ENCODE measurements at places on chromosomes 11 and 22.

- peak; percentile 39 for DNase-seq
Observed at GRCh38 chr22:50712341-50713007, 25.5 kb upstream of the ACR start.

GRCh38 chr22:40216041-40216756 lies 38.5 kb downstream of the TNRC6B start:
- no peak for DNase-seq

DNA sequence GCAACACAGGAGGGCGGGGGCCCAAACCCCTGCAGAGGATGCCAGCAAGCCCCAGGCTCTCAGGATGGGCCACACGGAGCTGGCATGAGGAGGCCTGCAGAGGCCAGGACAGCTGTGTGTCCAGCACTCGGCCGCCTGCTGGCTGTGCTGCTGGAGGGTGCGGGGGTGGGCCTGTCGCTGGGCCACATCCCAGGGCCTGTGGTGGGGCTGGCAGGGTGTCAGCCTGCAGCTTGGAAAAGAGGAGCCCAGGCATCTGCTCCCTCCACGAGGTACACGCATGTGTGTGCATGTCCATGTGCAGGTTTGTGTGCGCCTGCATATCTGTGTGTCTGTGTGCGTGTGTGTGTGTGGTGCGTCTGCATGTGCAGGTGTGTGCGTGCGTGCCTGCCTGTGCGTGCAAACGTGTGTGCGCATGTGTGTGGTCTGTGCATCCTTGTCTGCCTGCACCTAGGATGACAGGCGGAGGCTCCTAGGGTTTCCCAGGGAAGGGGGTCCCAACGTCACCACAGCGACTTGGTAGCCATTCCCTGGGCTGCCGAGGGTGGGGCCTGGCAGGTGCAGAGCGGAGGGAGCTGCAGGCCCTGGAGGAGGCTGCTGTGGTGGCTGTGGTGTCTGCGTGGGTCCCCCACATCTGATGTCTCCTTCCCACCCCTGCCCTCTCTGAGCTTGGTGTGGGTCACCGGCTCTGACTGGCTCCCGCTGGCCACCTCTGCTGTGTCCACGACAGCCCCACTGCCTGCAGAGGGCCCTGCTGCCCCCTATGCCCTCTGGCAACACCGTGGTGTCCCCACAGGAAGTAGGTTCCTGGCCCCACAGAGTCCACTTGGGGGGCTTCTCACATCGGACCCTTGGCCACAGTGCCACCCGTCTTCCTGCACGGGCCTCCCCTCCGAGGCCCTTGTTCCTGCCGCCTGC lies 17.1 kb downstream of the BRSK2 start:
- DNase-seq: no peak

- DNase-seq: no peak
Observed at GRCh38 chr22:37234736-37235711, 9.0 kb downstream of the RAC2 start.

DNA sequence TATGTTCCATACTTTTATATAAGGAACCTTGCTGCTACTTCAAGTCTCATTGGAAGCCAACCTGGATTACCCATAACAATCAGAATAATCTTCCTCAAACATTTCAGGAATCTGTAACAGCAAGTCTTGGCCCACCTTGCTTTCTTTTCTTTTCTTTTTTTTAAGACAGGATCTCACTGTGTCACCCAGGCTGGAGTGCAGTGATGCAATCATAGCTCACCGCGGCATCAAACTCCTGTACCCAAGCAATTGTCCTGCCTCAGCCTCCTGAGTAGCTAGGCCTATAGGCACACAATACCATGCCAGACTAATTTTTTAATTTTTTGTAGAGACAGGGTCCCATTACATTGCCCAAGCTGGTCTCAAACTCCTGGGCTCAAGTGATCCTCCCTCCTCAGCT lies 29.3 kb upstream of the PRDM10 start:
- no peak for DNase-seq

- no peak for DNase-seq
Observed at GRCh38 chr11:111577821-111578220, 24.4 kb upstream of the SIK2 start.

DNA sequence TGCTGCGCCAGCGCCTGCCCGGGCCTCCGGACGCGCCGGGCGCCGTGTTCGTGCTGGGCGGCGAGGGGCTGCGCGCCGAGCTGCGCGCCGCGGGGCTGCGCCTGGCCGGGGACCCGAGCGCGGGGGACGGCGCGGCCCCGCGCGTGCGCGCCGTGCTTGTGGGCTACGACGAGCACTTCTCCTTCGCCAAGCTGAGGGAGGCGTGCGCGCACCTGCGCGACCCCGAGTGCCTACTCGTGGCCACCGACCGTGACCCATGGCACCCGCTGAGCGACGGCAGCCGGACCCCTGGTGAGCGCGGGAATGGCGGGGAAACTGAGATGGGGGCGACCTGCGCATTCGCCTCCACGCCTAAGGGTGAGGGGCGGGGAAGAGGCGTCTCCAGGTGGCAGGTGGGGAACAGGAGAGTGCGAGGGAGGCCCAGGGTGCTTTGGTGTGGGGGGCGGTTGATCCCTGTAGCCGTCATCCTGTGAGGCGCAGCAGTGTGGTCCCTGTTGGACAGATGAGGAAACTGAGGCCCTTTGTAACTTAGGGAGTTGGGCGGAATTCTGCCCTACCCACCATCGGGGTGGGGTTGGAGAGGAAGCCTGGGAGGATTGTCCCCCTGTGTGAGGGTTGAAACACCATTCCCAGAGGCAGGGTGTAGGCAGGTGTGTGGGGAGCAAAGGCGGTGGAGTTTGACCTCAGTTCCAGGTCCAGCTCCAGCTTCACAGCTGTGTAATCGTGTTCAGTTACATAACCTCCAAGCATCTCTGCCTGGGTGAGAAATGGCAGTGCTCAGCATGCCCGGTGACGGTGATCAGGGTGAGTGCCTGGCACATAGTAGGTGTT lies 758 bp downstream of the PDXP start:
- peak; percentile 73 for DNase-seq

DNA sequence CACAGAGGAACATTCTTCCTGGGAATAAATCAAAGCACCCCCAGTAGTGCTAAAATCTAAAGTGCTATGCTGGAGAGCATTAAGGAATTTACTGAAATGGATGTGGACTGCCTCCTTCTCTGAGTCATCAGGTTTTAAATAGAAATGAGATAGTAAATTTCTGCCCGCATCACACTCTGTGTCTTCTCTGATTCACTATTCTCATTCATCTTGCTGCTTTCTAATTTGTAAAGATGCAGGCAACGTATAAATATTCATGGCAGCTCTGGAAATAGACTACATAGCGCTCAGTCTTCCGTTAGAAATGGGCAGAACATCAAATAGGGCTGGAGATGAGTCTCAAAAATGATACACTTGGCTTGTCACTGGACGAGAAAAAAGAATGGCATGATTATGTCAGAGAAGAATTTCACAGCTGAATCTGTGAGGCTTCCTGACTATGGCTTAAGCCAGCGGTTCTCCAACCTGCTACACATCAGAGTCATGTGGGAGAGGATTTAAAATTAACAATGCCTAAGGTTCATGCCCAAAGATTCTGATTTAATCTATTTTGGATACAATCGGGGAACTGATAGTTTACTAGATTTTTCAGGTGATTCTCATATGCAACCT lies 178.2 kb downstream of the LRRC4C start:
- DNase-seq: no peak

DNA sequence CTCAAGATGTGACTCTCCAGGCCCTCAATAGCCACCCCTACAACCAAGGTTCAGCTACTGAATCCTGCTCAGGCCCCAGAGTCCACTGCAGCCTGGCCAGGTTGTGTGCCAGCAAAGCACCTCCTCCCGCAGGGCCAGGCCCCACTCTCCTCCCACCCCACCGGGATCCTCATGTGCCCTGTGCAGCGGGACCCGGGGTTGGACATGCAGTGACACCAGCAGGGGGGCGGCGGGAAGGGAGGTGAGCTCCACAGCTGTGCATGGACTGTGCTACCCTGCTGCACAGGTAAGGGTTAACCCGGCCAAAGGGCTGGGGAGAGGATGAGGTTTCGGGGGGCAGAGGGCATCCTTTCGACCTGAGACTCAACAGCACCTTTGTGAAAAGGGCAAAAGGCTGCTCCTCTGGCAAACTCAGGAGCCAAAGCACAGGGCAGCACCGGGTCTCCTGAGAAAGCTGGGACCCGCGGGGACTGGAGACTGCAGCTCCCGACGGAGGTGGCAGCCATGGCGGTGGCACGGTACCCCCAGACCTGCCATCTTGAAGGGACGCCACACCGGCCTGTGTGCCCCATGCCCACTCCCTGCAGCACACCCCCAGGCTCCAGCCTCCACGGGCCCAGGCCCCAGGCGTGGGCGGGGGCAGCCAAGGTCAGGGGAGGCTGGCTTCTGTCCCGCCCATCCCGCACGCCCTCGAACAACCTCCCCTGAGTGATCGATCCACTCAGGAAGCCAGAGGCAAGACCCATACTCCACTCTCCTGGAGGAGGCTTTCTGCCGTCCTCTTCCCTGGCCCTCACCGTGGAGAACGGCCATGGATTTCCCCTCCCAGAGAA lies 10.6 kb downstream of the PLXNB2 start:
- no peak for DNase-seq

DNA sequence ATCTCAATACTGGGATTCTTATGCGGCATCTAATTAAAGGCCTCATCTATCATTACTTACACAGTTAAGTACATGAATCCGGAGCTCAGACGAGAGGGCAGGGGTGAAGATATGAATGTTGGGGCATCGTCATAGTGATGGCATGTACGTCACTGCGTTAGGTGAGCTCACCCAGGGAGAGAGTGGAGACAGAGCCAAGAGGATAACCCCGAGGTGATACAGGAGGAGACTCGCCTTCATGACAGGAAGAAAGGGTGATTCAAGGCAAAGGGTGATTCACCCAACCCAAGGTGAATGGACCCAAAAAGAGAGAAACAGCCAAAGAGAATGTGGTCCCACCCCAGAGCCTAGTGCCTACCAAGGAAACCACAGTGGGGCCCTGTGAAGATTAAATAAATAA lies 132.9 kb upstream of the BLID start:
- DNase-seq: no peak

GRCh38 chr11:73461335-73461840 lies 85.2 kb downstream of the RELT start:
- no peak for DNase-seq

DNA sequence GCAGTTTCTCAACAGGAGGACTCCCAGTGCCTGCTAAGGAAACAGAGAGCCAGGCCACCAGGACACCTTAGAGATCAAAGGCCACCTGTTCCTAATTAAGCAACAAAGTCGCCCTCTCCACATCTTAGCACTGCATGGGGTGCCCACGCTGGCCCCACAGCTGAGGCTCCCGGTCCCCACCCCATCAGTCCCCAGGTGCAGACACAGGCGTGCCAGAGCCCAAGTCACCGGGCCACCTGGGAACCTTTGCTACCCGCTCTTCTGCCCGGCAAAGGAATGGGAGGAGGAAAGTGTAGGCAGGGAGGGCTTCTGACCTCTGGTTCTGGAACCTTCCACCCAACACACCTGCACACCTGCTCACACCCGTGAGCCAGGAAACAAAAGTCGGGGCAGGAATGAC lies 85.5 kb upstream of the PRR5 start:
- no peak for DNase-seq

DNA sequence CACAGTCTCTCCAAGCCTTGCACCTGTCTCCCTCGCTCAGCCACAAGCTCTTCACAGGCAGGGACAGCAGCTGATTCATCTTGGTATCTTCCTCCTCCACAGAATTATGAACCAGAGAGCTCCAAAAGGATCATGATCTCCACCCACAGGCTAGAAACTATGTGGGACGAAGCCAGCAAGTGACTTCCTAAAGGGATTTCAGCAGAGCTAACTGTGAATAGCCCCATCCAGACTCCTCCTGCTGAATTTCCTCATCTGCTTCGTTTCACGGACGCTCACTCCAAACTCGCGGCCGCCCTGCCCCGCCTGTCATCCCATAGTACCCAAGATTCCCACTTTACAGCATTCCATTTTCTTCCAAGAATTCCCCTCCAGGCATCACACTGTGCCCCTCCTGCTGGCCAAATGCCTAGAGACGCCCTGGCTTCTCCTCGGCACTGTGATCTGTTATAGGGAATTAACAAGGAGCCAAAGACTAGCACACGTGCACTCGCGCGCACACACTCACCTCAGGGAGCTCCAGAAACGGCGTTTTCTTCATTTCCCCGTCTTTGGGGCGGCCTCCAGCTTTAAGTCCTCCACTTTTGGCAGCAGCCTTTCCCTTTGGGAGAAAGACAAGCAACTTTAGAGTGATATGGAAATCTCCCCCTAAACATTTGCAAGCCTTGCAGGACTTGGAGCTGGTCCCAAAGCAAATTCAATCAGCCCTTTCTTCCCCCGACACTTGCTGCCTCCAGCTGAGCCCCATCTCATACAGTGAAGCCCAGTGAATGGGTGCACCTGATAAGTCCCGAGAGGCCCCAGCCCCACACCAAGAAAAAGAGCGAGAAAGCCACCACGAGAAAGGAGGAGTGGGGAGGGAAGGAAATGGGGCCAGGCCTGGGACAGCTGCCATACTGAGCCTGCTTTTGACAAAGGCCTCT lies 35.5 kb downstream of the SPATA19 start:
- DNase-seq: no peak

GRCh38 chr22:28198692-28199091 lies 279.6 kb upstream of the PITPNB start:
- no peak for DNase-seq

DNA sequence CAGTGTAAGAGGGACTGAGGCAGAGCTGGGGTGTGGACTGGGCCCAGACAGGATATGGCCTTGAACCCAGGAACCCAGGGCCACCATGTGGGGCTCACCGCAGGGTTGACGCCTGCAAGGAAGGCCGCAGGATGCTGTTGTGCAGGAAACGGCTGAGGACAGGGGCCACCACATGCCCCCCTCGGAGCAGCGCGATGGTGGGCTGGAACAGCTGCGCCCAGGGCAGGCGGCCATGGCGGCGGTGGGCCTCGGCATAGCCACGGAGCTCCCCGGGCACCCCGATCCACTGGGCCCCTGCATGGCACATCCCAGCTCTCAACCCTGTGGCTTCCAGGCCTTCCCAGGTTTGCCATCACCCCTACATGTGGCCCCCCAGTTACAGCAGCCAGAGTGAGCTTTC lies 12.2 kb downstream of the GGT5 start:
- DNase-seq: no peak

DNA sequence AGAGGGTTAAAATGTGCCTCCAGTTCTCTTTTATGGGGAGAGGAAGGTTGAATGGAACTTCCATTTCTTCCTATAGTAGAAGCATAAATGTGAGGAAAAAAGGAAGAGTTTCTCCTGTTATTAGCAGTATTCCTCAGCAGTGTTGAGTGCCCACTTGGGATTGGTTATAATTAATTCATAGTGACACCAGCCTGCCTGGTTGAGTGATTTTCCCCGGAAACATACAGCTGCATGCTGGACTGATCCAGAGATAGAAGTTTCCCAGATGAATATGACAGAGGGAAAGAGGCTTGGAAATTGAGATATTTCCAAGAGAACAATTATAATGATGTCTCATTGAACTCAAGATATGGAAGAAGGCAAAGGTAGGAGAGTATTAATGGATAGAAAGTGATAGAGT lies 28.3 kb downstream of the RAB39A start:
- DNase-seq: no peak

DNA sequence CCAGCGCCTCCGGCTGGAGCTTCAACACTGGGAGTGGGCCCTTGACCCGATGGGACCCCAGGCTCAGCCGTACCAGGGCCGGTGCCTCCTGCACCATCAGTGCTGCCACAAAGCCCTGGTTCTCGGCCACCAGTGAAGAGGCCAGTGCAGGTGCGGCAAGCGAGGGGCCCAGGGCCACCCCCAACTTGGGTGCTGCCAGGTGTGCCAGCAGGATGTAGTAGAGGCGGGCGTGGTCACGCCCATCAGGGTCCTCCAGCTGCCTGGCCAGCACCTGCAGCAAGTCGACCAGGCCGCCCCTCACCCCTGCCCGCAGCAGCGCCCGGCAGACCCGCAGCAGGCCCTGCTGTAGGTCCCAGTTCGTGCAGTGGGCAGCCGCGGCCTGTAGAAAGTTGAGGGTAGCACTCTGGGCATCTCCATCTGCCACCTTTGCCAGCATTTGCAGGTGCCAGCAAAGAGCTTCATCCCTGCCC lies 2.3 kb downstream of the AP5B1 start:
- DNase-seq: no peak

All from psoas muscle (tissue), 8 donors.